Activated T-cell treated with anti-CD3 and anti-CD28 coated beads, Interleukin-2, amount 50 U/mL, for 24 hours (primary cell): ENCODE measurements at places on chromosomes 4 and X.

DNA sequence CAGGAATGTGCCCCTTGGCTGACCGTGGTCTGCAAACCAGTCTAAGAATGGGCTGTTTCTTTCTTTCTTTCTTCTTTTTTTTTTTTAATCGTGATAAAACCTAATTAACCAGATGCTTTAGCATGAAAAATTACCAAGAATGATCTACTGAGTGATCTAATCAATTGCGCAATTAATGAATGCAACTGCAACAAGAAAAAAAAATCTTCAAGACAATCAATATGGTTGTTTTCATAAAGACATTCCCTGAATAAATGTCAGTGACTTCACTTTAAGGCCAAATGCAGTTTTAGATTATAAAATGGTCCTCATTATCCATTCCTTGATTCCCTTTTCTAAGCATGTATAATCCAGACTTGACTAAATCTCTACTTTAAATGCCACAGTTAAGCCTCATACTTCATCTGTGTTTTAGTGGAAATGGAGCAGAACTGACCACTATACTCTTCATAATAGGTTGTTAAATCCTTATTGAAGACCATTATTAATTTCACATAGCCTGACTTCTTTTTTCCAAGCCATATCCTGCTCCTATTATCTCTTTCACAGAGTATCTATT is 51.6 kb upstream of the SETD7 start:
- H3K36me3 ChIP-seq: no peaks in the 10 kb centered on the region
- DNase-seq: no peak
- H3K27ac ChIP-seq: no peak overlapping the region
- H3K27me3 ChIP-seq: peaks cover 12% of the 10 kb centered on the region
- H3K4me1 ChIP-seq: peaks cover 16% of the 10 kb centered on the region

DNA sequence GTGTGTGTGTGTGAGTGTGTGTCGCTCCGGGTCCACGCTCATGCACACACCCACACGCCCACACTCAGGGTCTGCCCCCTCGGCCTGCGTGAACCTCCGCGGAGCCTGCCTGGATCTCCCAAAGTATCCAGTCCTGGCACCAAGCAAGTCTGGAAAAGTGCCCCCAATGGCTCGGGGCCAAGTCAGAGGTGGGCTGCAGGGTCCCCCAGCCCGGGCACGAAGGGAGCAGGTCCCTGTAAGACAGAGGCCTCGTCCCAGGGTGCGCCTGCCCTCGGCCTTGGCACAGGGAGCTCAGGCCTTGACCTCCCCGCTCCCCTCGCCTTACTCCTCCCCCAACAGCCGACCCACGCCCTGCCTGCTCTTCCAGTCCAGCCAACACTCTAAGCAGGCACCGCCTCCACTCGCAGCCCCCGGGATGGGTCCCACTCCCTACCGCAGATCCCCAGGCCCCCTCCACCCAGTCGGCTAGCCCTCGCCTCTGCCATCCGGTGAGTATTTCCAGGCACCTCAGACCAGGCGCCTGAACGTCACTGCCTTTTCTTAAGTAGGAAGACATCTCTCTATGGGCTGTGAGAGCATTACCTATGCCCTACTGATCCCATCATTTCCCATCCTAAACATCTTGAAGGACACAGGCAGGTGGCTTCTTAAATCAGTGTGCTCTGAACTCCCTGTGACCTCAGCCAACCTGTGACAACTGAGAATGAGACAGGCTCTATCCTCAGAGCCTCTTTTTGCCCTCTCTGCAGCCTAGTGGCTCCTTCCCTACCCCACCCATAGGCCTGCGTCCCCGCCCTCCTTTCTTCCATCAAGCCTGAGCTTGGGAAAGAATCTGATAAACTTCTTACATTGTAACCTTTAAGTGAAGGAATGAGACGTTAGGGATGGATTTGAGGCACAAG is 704 bp downstream of the FAM114A1 start:
- peaks cover 14% of the 10 kb centered on the region for H3K4me1 ChIP-seq
- H3K36me3 ChIP-seq: no peaks in the 10 kb centered on the region
- peaks cover 22% of the 10 kb centered on the region for H3K27me3 ChIP-seq
- no peak for DNase-seq

DNA sequence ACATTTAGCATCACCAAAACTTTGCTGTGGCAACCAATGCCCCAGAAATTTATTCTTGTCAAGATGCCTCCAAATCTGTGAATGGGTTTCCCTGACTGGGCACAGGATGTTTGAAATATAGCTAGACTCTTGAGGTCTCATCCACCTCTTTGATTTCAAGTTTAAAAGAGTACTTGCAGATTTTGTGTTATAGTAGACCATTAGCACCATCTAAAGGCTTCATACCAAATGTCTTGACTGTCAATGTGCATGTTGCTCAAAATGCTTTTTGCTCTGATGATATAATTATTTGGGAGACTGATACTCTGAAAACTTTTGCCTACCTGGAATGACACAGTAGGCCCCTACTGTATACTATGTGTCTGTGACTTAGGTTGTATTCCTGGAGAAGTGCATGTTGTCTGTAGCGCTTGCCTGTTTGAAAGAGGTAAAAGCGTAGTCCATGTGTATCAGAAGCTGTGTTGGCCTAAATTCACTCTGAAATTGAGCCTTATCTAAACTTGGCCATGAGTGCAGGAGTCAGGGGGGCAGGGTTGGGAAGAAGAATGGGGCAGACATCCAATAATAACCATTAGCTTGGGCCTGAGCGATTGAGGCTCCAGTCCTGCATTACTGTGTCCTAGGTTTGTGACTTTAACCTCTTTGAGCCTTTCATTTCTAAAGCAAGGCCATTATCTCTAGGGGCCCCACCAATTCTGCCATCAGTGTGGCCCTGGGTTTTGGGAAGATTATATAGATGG is 33.8 kb downstream of the NDP start:
- H3K36me3 ChIP-seq: no peaks in the 10 kb centered on the region
- H3K4me1 ChIP-seq: no peaks in the 10 kb centered on the region
- H3K4me3 ChIP-seq: no peak overlapping the region
- DNase-seq: no peak
- peaks cover 47% of the 10 kb centered on the region for H3K27me3 ChIP-seq

DNA sequence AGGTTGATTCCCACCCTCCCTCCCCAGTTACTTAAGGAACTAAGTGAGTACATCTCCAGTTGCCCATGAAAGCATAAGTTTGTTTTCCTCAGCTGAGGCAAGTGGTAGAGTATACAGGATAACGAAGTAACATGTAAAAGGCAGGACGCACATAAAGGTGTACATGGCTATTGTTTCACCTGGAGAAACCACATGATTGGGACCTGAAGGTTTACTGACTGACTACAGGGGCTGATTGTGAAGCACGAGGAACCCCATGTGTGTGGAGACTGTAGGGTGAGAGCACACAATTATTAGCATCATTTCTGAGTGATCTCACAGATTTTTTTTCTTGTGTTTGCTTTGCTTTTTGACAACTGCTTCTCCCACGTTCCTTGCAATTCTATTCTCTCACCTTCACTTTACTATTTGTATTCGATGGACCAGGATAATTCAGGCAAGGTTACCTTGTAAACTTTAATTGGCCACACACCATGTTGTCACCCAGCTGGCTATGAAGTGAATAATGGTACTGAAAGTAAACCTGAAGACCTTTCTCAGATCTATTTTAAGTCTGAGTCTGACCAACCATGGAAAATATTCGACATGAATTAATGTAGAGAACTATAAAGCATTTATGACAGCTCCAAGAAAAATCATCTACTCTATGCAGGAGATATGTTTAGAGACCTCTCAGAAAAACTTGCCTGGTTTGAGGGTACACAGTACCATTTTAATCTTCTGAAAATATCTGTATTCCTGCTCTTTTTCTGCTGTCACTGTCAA is 102.5 kb upstream of the MYOZ2 start:
- H3K4me1 ChIP-seq: peaks cover 6% of the 10 kb centered on the region
- no peaks in the 10 kb centered on the region for H3K36me3 ChIP-seq
- no peak for DNase-seq
- no peak overlapping the region for H3K4me3 ChIP-seq
- H3K27ac ChIP-seq: no peak overlapping the region

DNA sequence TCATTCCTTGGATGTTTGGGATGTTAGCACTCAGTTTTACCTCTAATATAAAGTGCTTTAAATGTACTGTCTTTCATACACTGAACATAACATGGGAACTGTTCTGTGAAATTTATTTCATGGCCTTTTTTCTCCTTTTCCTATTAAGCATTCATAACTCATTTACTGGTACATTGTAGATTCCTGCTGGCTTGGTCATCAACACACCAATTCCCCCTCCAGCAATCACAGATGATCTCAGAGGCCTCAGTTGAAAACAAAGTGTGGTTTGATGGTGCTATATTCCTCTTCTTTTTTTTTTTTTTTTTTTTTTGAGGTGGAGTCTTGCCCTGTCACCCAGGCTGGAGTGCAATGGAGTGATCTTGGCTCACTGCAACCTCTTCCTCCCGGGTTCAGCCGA is 61.9 kb upstream of the FAM47B start:
- no peaks in the 10 kb centered on the region for H3K36me3 ChIP-seq
- no peaks in the 10 kb centered on the region for H3K4me1 ChIP-seq
- H3K27me3 ChIP-seq: peaks cover 19% of the 10 kb centered on the region
- H3K27ac ChIP-seq: no peak overlapping the region
- DNase-seq: no peak

DNA sequence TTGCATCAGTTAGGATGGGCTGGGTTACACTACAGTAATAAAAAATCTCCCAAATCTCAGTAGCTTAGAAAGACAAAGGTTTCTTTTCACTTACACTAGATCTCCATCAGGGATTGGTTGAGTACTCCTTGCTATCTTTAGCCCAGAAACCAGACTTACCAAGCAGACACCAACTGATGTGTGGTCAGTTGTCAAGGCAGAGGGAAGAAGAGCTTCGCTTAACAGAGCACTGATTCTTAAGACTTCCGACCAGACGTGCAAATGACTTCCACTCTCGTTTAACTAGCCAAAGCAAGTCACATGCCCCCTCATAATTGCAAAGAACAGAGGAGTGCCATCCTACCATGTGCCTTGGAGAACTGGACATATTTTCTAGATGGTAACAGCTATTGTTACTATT is 5.7 kb upstream of the ZNF518B start:
- no peaks in the 10 kb centered on the region for H3K36me3 ChIP-seq
- H3K27ac ChIP-seq: no peak overlapping the region
- peaks cover 62% of the 10 kb centered on the region for H3K27me3 ChIP-seq
- no peak overlapping the region for H3K4me3 ChIP-seq
- peaks cover 19% of the 10 kb centered on the region for H3K4me1 ChIP-seq

- no peaks in the 10 kb centered on the region for H3K36me3 ChIP-seq
- no peak overlapping the region for H3K27ac ChIP-seq
- H3K4me3 ChIP-seq: no peak overlapping the region
- H3K27me3 ChIP-seq: peaks cover 27% of the 10 kb centered on the region
- DNase-seq: no peak
Measured at GRCh38 chrX:76850851-76851250, 423.3 kb downstream of the MAGEE1 start.

GRCh38 chrX:8037593-8038348 is 110.6 kb upstream of the PNPLA4 start:
- H3K36me3 ChIP-seq: no peaks in the 10 kb centered on the region
- H3K4me3 ChIP-seq: peak overlapping the region; percentile 48
- no peaks in the 10 kb centered on the region for H3K27me3 ChIP-seq
- H3K27ac ChIP-seq: no peak overlapping the region
- no peak for DNase-seq
- peaks cover 23% of the 10 kb centered on the region for H3K4me1 ChIP-seq

- no peaks in the 10 kb centered on the region for H3K36me3 ChIP-seq
- H3K27me3 ChIP-seq: peaks cover 18% of the 10 kb centered on the region
- DNase-seq: no peak
- no peak overlapping the region for H3K27ac ChIP-seq
Measured at GRCh38 chrX:44785652-44786051, 58.2 kb upstream of the DUSP21 start.

DNA sequence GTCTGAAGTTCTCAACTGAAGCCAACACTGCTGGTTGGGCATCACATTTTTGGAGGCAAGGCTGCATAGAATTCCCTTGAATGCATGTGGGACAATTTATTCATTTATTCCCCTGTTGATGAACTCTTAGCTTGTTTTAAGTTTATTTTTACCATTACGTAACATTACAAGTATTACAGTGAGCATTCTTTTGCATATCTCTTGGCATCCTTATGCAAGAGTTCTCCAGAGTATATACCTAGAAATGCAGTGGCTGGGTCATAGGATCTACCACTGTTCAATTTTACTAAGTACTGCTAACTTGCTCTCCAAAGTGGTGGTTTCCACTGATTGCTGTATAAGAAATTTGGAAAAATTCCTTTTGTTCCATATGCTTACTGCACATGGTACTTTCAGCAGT is 66.5 kb downstream of the UCHL1 start:
- H3K27ac ChIP-seq: no peak overlapping the region
- H3K4me3 ChIP-seq: no peak overlapping the region
- no peaks in the 10 kb centered on the region for H3K36me3 ChIP-seq
- H3K4me1 ChIP-seq: no peaks in the 10 kb centered on the region

DNA sequence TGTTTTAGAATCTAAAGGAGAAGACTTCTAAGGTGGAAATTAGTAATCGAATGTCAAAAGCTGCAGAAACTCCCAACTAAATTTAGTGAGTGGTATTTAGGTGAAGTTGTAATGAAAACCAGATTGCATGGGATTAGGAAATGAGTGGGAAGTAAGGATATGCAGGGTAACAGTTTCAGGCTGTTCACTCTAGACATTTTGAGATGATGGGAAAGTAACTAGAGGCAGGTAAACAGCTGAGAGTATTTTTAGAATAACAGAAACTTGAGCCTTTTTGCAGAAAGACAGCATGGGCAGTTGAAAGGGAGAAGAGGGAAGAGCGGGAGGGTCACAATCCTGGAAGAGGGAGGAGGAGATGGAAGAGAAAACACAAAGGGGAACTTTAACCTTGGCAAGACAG is 12.7 kb downstream of the SPRY1 start:
- no peak overlapping the region for H3K27ac ChIP-seq
- H3K4me3 ChIP-seq: no peak overlapping the region
- DNase-seq: no peak
- H3K27me3 ChIP-seq: no peaks in the 10 kb centered on the region

DNA sequence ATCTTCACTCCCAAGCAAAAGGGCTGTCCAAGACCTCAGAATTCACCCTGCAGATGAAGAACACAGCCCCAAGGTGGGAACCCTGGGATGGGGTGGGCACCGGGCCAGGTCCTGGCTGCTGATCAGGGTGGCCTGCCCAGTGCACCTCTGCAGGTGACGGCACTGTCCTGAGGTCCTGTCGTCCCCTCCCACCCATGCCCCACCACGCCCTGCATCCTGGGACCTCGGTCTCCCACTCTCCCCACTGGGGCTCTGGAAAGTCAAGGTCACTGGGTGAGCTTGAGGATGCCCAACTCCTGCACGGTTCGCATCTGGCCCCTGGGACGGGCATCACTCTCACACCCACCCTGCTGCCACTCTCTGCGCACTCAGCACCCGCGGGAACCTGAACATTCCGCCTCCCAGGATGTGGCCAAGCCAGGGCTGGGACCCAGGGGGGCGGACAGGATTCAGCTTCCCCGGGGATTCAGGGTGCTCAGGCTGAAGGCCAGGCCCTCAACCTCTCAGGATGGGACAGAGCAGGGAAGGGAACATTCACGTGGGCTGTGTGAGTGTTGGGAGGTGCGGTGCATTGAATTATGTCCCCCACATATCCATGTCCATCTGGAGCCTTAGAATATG is 115.9 kb downstream of the CPZ start:
- no peak overlapping the region for H3K4me3 ChIP-seq
- H3K27me3 ChIP-seq: peaks cover 2% of the 10 kb centered on the region
- no peaks in the 10 kb centered on the region for H3K36me3 ChIP-seq
- H3K4me1 ChIP-seq: no peaks in the 10 kb centered on the region
- no peak overlapping the region for H3K27ac ChIP-seq

GRCh38 chr4:44538534-44538933 is 89.9 kb upstream of the KCTD8 start:
- no peak overlapping the region for H3K27ac ChIP-seq
- no peaks in the 10 kb centered on the region for H3K36me3 ChIP-seq
- no peak for DNase-seq
- no peaks in the 10 kb centered on the region for H3K27me3 ChIP-seq
- H3K4me3 ChIP-seq: no peak overlapping the region
- H3K4me1 ChIP-seq: no peaks in the 10 kb centered on the region
